ENCODE measurements at places on chromosomes 5 and 9. TPM values are rescaled to one million over a fixed set of nuclear protein-coding genes. Genes with fewer than 3 reads are reported as not detected.

Gene PIK3R1
- 137 TPM for total RNA-seq

GRCh38 chr5:84255315-84255714 lies 129.4 kb downstream of the EDIL3 start:
- H3K36me3 ChIP-seq, result no peaks in the 10 kb centered on the region
- DNase-seq, result no peak
- no peak overlapping the region for H3K27ac ChIP-seq

GRCh38 chr9:127088724-127089615 lies 33.5 kb downstream of the ANGPTL2 start:
- no peak overlapping the region for H3K4me3 ChIP-seq
- no peak for DNase-seq
- H3K27me3 ChIP-seq, result no peaks in the 10 kb centered on the region

DNA sequence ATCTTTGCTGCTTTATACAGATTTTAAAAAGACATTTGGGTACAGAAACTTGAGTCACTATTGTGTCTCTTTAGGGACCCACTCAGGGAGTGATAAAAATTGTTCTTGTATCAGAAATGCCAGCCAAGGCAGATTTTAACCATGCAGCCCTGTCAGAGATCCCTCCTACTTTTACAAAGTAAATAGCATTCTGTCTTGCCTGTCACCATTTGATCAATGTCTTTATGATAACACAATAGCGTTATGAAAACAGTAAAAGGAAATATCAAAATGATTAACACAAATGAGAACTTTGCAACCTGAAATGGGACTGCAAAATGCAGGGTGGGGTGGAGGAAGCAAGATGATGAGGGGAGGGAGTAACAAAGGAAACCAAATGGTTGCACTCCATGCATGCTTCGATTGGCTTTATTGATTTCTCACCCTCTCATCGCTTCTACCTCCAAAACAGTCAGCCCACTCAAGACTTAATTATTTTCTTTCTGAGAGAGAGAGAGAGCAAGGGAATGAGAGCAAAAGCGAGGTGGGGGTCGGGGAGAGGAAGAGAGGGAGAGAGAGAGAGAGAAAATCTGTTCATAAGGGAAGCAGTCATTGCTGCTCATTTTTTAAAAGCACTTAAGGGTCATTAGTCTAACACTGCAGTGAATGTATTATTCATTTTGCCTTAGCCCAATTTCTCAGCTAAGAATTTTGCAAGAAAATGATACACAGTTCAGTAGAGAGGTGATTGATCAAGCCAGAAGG lies 576.5 kb downstream of the CSNK1G3 start:
- H3K4me1 ChIP-seq, result no peaks in the 10 kb centered on the region
- DNase-seq, result no peak
- H3K27ac ChIP-seq, result no peak overlapping the region

Gene C5orf58
- total RNA-seq, result not detected

DNA sequence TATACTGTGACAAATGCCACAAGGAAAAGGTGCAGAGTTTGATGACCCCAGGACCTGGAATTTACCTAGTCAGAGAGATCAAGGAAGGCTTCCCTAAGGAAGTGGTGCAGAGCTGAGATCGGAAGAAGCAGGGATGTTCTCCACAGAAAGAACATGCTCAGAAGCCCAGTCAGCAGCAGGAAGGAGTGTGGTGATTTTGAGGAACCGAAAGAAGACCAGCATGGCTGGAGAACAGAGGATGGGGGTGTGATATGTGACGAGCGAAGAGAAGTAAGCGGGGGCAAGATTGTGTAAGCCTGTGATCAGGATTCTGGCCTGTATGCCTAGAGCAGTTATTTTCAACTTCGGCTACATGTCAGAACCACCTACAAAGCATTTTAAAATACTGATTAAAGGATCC lies 18.7 kb upstream of the PIK3R1 start:
- H3K4me1 ChIP-seq, result no peaks in the 10 kb centered on the region
- H3K27me3 ChIP-seq, result no peaks in the 10 kb centered on the region
- DNase-seq, result no peak
- H3K36me3 ChIP-seq, result no peaks in the 10 kb centered on the region

GRCh38 chr5:132226516-132227234 lies 978 bp downstream of the P4HA2 start:
- DNase-seq, result peak; percentile 68
- no peaks in the 10 kb centered on the region for H3K27me3 ChIP-seq
- peak overlapping the region; percentile 87 for H3K4me3 ChIP-seq
- H3K36me3 ChIP-seq, result no peaks in the 10 kb centered on the region

- no peaks in the 10 kb centered on the region for H3K27me3 ChIP-seq
- DNase-seq, result no peak
- H3K4me3 ChIP-seq, result no peak overlapping the region
These were observed 16.7 kb upstream of the PHYHD1 start for GRCh38 chr9:128903871-128904620.

DNA sequence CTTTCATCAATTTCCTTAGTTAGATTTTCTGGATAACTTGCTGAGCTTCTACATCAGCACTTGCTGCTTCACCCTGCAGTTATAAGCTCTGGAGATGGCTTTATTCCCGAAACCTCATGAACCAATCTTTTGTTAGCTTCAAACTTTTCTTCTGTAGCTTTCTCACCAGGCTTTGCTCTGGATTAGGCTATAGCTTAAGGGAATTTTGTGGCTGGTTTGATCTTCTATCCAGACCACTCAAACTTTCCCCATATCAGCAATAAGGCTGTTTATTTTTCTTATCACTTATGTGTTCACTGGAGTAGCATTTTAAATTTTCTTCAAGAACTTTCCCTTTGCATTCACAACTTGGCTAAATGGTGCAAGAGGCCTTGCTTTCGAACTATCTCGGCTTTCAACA lies 1173.5 kb upstream of the NUDT12 start:
- H3K4me1 ChIP-seq, result no peaks in the 10 kb centered on the region
- DNase-seq, result no peak
- H3K4me3 ChIP-seq, result no peak overlapping the region

Gene FGF18
- total RNA-seq, result 4.2 TPM

DNA sequence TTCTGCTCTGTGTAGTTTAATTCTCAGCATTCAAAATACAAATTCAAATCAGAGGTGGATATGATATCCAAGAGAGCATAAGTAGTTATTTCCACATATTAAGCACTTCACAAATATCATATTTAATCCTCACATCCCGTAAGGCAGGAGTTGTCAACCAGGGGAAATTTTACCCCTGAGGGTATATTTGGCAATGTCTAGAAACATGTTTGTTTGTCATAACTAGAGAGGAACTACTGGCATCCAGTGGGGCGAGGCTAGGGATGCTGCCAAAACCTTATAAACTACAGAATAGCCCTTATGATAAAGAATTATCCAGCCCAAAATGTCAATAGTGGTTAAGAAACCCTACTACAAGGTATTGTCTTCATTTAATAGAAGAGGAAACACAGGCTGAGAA lies 619.4 kb downstream of the SLCO4C1 start:
- no peak overlapping the region for H3K27ac ChIP-seq
- DNase-seq, result no peak
- no peak overlapping the region for H3K4me3 ChIP-seq
- H3K27me3 ChIP-seq, result no peaks in the 10 kb centered on the region
- no peaks in the 10 kb centered on the region for H3K36me3 ChIP-seq

Gene HMCN2
- total RNA-seq, result 7.8 TPM

Gene GGTA1
- total RNA-seq, result 9.5 TPM

DNA sequence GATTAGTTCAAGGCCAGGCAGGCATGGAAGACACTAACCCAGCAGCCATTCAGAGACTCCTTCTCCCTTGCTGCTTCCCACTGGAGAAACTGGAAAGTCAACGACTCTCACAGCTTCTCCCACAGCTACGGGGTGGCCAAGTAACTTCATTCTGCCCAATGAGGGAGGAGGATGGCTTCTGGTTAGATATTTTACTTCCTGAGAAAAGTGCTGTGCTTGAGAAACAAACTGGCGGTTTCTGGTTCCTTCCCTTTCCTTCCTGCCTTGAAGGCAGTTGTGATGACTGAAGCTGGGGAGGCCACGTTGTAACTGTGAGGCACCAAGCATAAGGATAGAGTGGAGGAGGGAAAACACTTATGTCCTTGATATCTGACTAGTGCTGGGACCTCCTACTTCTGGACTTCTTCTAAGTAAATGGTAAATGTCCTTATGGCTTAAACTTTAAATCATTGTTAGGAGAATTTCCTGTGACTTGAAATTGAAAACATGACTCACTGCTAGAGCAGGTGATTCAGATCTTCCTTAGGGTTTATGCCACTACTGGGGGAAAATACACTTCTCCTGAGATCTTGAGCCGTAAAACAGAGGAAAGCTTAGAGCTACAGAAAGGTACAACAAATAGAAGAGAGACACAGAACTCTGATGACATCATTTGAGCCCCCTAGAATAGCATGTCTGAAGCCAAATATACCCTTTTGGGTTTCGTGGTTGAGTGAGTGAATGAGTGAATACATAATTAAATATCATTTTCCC lies 3.1 kb upstream of the GNPDA1 start:
- H3K27me3 ChIP-seq, result no peaks in the 10 kb centered on the region
- H3K4me1 ChIP-seq, result peaks cover 29% of the 10 kb centered on the region
- H3K27ac ChIP-seq, result peak overlapping the region; percentile 38
- H3K36me3 ChIP-seq, result no peaks in the 10 kb centered on the region
- no peak overlapping the region for H3K4me3 ChIP-seq
- no peak for DNase-seq

DNA sequence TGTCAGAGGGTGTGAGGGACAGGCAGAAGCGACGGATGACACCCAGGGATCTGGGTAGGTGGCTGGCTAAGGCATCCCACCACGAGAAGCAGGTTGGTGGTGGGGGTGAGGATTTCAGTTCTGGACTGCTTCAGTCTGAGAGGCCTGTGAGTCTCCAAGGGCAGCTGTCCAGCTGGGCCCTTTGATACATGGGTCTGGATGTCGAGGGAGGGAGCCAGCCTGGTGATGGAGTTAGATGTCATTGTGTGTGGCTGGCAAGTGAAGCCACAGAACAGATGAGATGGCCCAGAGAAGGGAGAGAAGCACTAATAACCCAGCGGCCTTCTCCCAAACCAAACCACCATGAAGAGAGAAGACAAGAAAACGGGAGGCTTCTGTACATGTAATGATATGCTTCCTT lies 11.1 kb downstream of the MED27 start:
- no peak overlapping the region for H3K27ac ChIP-seq
- no peak for DNase-seq
- no peaks in the 10 kb centered on the region for H3K27me3 ChIP-seq
- H3K4me1 ChIP-seq, result no peaks in the 10 kb centered on the region

DNA sequence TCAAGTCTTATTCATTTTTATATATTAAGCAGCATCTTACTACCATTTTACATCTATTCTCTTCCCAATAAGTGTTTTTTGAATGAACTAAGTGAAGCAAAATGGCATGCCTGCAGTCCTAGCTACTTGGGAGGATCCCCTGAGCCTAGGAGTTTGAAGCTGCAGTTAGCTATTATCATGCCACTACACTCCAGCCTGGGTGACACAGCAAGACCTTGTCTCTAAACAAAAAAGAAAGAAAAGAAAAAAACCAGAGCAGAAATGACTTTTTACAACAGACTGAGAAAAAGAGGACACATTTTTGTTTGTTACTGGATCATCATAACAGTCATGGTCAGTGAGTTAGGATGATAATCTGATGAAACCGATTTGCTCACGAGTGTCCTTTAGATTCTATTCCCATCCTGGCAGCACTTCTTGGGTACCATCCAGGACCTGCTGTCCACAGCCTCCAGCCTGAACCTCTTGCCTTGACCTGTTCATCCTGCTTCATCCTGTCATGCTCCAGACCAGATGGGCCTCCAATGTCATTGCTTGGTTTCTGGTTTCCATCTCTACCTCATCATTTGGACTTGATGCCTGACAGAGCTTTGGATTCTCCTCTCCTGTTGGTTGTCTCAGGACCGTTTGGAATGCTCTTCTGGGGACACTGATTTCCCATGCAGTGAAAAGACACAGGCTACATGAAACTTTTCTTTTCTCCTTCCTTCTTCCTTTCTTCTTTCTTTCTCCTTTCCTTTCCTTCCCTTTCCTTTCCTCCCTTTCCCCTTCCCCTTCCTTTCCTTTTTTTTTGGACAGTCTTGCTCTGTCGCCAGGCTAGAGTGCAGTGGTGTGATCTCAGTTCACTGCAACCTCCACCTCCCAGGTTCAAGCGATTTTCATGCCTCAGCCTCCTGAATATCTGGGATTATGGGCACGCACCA lies 50.1 kb upstream of the GLRX start:
- H3K4me3 ChIP-seq, result no peak overlapping the region
- H3K27ac ChIP-seq, result no peak overlapping the region
- H3K4me1 ChIP-seq, result peaks cover 15% of the 10 kb centered on the region
- H3K36me3 ChIP-seq, result no peaks in the 10 kb centered on the region

Gene TMEM232
- total RNA-seq, result 3.6 TPM

GRCh38 chr5:174320051-174320450 lies 274.5 kb downstream of the NSG2 start:
- no peaks in the 10 kb centered on the region for H3K4me1 ChIP-seq
- H3K27ac ChIP-seq, result no peak overlapping the region
- H3K36me3 ChIP-seq, result no peaks in the 10 kb centered on the region

Gene FOXD4L3
- not detected for total RNA-seq

Gene TPPP
- total RNA-seq, result 16.1 TPM

- no peak overlapping the region for H3K4me3 ChIP-seq
- DNase-seq, result no peak
- H3K36me3 ChIP-seq, result no peaks in the 10 kb centered on the region
- no peak overlapping the region for H3K27ac ChIP-seq
These were observed 197.1 kb downstream of the NSG2 start for GRCh38 chr5:174242573-174242972.

DNA sequence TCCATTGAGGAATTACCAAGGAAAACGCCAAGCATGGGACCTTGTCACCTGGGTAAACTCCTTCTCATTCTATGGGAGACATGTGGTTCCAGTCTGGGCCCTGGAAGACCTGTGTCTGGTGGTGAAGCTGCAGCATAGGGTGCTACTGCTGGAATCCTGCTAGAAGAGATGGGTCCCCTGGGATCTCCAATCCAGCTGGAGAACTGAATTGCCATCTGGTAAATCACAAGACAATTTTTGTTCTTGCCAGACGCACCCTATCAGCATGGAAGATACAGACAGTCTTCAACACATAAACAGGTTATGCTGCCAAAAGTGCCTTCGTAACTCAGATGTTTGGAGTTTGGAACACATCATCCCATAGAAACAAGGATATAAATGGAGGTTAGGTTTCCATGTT lies 424.0 kb upstream of the BRINP1 start:
- no peaks in the 10 kb centered on the region for H3K27me3 ChIP-seq
- no peak for DNase-seq
- no peaks in the 10 kb centered on the region for H3K4me1 ChIP-seq
- no peaks in the 10 kb centered on the region for H3K36me3 ChIP-seq
- H3K27ac ChIP-seq, result no peak overlapping the region

All from upper lobe of right lung (tissue), 1 donor.